ENCODE measurements at places on chromosomes 1 and 21.

- DNase-seq = no peak
Measured at GRCh38 chr1:51242546-51242945, 6.5 kb downstream of the RNF11 start.

- no peak for DNase-seq
Measured at GRCh38 chr1:51032936-51033335, 62.9 kb downstream of the CDKN2C start.

- DNase-seq = no peak
Measured at GRCh38 chr1:178938101-178938958, 67.5 kb upstream of the ANGPTL1 start.

GRCh38 chr1:53655931-53656746, 82.8 kb downstream of the GLIS1 start:
- DNase-seq = no peak

DNA sequence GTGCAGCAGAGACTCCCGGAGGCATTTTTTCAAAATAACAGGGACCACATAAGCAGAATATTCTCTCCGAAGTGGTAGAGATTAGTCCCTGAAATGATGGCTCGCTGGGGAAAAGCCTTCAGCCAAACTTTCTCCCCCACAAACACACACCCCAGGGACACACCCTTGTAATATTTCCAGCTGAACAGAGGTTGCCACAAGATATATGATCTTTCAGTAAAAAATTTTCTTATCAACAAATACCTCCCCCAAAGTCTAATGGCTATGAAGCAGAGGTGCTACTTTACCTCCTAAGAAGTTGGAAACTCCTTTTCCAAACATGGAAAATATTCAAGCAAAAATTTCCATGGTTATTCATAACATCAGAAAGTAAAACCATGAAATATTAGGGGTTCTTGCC, 190.2 kb upstream of the PALMD start:
- no peak for DNase-seq

Data from stimulated activated CD4-positive, alpha-beta T cell treated with anti-CD3 and anti-CD28 coated beads, Interleukin-12 subunit alpha, Interleukin-12 subunit beta, amount 100 ng/mL, for 48 hours (primary cell).